ENCODE measurements at places on chromosomes 7 and 10.

DNA sequence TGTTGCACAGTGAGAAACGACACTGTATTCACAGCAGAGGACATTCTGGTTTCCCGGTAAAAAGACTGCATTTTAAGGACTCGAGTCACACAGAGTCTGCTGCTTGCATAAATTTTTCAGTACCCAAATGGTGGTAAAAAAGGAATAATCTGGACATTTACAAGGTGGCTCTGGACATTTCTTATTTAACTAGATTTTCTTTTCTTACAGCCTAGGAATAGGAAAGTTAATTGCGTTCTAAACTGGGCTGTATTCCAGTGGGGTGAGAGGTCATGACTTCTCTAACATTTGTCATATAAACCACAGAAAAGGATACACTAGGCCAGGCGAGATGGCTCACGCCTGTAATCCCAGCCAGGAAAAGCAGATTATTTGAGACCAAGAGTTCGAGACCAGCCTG lies 237.5 kb upstream of the KLF6 start:
- DNase-seq: no peak

DNA sequence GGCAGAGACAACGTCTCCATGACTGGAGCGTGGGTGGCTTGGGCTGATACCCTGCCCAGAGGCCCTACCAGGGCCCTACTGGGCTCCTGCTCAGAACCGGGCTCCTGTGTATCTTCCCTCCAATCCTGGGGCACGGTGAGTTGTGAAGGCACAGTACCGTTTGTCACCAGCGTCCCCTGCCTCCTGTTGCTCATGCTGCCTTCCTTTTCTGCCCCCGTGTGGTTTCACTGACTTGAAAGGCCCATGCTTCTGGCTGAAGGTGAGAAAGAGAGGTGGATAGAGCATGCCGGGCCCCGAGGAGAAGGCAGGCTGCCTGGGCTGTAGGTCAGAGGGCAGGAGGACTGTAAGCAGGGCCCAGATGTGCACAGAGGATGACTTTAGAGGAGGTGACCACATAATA lies 9.1 kb upstream of the DMBT1 start:
- no peak for DNase-seq

DNA sequence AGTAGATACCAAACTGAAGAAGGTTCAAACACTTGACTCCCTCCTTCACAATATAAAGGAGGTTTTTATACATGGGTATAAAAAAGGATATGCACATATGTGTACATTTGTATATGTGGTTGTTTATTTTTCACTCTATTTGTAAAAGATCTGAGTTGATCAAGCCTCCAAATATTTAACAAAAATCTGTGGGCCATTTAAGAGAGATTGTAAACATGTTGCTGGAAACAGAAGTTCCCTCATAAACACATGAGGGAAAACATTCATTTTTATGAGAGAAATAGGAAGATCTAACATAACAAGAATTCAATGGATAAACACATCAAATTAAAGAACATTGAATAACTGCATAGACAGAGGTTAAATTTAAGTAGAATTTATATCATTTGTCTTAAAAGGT lies 81.7 kb downstream of the COL28A1 start:
- DNase-seq: no peak

- DNase-seq: no peak
These were observed 10.0 kb downstream of the MKI67 start for GRCh38 chr10:128116187-128116586.

DNA sequence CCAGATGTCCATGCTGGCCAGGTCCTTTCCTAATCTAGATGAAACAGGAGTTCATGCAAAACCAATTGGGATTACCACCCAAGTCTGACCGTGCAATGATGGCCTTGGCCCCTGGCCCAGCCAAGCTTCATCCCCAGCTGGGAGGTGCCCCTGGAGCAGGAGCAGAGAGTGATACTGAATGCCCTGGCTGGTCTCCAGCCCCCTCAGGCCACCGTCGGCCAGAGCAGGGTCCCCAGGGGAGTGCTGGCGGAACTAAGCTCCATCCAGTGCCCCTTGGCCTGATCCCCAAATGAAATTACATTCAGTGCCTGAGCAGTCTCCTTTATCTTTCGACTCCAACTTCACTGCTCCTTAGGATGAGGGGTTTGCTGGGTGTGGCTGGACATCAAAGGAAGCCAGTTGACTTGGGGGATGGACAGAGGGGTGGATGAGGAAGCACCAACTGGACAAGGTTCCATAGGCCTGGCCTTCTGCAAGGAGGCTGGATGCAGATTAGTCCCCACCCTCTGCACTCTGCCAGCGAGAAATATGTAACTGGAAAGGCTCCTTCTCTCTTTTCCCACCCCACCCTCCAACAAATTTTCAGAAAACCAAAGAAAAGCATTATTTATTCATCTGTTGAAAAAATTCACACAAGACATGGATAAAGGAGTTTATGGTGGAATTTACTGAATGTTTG lies 275.5 kb downstream of the PLXNA4 start:
- DNase-seq: no peak

DNA sequence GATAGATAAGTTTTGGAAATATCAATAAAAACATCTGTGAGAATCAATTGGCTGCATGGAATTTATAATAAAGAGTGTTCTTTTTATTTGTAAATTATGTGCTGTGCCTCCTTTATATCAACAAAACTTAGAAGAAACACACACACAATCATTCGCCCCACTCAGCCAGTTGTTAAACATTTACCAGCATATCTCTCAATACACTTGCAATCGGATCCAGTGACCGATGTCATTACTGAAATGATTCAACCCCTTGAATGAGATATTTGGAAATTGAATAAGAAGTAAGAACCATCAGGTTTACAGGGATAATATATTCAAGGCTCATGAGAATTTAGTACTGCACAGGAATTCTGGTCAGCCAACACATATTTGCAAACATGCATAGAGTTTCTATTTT lies 35.6 kb downstream of the TAF3 start:
- no peak for DNase-seq

DNA sequence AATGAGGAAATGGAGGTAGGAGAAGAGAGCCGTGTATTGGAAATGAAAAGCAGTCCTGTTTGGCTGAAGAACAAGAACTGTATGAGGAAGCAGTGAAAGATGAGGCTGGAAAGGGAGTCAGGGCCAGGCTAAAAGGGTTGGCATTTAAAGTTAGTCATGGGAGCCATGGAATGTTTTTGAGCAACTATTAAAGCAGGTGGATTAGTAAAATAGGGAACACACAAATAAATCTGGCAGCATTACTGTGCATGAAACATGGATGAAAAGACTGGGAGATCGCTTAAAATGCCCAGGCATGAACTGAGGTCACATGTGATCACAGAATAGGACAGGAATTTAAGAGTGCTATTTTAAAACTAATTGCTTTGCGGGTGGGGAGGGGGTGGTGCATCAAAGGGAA lies 1.4 kb upstream of the IFRD1 start:
- peak; percentile 50 for DNase-seq

Data from LoVo (cell line).